ENCODE measurements at places on chromosomes 3 and 15. TPM values are rescaled to one million over a fixed set of nuclear protein-coding genes. Genes with fewer than 3 reads are reported as not detected.

The CKMT1B gene
- 12.8 TPM for total RNA-seq

The EPHA6 gene
- total RNA-seq, result 19.3 TPM

The AKAP13 gene
- 114 TPM for total RNA-seq

The SEMA5B gene
- 20.9 TPM for total RNA-seq

The SLC15A2 gene
- total RNA-seq, result 24.2 TPM

The VPS33B gene
- total RNA-seq, result 19.9 TPM

The A4GNT gene
- not detected for total RNA-seq

The CGNL1 gene
- 30.9 TPM for total RNA-seq

The SPG11 gene
- 87.9 TPM for total RNA-seq

The CCR5 gene
- total RNA-seq, result 0.79 TPM

The NPAP1 gene
- total RNA-seq, result 0.44 TPM

The PROS1 gene
- total RNA-seq, result 50.2 TPM

The LSG1 gene
- total RNA-seq, result 38.6 TPM

The ECE2 gene
- total RNA-seq, result 12.5 TPM
